Right lung (tissue), 10 donors: ENCODE measurements at places on chromosomes 13 and 19. TPM values are rescaled to one million over a fixed set of nuclear protein-coding genes. Genes with fewer than 3 reads are reported as not detected.

The PRMT1 gene
- polyA plus RNA-seq: 189 TPM

GRCh38 chr13:29743201-29743786, 107.1 kb downstream of the UBL3 start:
- no peak for DNase-seq

The CEACAM5 gene
- 0.27 TPM for polyA plus RNA-seq

The C3 gene
- 45.1 TPM for polyA plus RNA-seq

DNA sequence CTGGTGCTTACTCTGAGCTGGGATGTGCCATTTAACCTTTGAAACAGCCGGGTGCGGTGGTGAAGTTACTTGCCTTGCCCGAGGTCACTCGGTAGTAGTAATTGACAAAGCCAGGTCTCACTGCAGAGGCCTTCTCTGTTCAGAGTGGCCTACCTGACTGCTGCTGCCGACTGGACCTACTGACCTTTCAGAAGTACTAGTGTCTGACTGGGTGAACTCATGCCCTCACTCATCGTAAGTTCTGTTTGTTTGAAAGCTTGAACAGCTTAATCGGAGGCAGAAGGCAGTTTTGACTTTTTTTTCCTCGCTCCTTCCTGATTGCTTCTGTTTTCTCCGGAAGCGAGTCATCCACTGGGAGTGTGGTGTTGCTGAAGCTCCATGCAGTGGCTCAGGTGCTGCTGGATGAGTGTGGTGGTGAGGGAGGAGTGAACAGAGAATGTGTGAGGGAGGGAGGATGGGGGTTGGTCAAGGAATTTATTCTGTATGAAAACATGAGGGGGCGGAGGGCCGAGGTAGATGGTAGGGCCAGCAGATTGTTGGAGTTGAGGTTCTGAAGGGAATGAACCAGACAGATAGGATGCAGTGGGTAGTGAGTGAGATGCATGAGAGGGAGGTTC, 2.7 kb downstream of the SPINT2 start:
- no peak for DNase-seq

DNA sequence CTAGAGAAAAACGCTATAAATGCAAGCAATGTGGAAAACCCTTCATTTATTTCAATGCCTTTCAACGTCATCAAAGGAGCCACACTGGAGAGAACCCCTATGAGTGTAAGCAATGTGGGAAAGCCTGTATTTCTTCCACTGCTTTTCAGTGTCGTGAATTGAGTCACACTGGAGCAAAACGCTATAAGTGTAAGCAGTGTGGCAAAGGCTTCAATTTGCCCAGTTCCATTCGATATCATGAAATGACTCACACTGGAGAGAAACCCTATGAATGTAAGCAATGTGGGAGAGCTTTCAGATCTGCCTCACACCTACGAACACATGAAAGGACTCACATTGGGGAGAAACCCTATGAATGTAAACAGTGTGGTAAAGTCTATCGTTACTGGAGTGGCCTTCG, 27.4 kb downstream of the ZNF20 start:
- no peak for DNase-seq

GRCh38 chr19:19460761-19461265, 54.5 kb downstream of the TSSK6 start:
- DNase-seq: no peak

DNA sequence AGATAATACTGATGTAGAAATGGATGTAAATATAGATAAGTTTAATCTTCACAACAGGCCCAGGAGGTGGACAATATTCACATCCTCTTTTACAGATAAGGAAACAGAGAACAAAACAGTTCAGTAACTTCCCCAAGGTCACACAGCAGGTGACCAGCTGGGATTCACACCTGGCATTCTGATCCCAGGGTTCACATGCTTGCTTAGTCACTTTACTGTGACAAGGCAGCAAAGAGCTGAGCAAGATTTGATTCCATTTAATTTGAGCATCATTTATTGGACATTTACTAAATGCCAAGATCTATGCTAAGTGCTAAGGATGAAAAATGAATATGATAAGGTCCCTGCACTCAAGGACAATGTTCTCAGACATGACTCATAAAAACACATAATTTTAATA, 94.1 kb upstream of the STARD13 start:
- no peak for DNase-seq

GRCh38 chr19:28437390-28438346, 775.3 kb downstream of the UQCRFS1 start:
- no peak for DNase-seq

DNA sequence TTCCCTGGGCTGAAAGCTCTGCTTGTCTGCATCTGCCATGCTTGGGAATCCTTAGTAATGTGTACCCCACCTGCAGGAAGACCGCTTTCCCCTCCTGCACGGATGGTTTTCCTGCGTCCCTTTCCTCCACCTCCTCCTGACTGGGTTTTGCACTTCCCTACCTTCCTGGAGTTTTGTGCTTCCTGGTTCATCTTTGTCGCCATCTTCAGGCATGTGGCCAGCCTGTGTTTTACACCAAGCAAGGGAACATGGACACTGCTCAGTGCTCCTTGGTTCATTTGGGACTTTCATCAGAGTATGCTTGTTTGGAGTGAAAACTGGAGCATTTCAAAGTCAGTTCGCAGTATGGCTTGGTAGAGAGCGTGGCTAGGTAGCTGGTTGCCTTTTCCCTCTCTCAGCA, 30.7 kb downstream of the ERICH6B start:
- no peak for DNase-seq

The HNRNPA1L2 gene
- 27.7 TPM for polyA plus RNA-seq

The KIR2DL4 gene
- not detected for polyA plus RNA-seq

- DNase-seq: no peak
These were observed 36.5 kb upstream of the CYP2B6 start for GRCh38 chr19:40954573-40954972.

GRCh38 chr13:79228972-79229371, 177.1 kb downstream of the RBM26 start:
- DNase-seq: no peak

DNA sequence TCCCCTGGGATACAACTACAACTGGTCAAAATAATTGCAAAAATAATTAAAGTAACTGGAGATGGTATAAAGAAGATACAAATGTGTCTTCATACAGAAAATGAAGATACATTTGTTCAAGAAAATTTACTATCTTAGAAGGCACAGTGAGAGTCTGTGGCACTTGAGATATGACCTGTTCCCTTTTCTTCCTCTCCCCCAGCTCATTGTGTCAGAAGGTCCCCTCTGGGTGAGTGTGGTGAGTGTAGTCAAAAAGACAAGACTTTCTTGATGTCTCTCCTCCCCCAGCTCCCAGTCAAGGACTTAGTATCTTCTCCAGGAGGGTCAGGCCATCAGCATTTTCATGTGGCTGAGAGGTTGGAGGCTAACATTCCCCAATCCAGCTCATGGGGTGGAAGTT, 51.7 kb downstream of the EDNRB start:
- no peak for DNase-seq
